Osteocyte (in vitro differentiated cells): ENCODE measurements at places on chromosomes 5 and 9. TPM values are rescaled to one million over a fixed set of nuclear protein-coding genes. Genes with fewer than 3 reads are reported as not detected.

Gene FCN2
- not detected in 2 replicates for total RNA-seq

Gene MSMP
- 0.56 TPM in 1 of 2 replicates, not detected in the other for total RNA-seq

Gene KIF4B
- total RNA-seq = not detected in 2 replicates

Gene SLC6A18
- not detected in 2 replicates for total RNA-seq
